ENCODE measurements at places on chromosomes 7 and 10.

DNA sequence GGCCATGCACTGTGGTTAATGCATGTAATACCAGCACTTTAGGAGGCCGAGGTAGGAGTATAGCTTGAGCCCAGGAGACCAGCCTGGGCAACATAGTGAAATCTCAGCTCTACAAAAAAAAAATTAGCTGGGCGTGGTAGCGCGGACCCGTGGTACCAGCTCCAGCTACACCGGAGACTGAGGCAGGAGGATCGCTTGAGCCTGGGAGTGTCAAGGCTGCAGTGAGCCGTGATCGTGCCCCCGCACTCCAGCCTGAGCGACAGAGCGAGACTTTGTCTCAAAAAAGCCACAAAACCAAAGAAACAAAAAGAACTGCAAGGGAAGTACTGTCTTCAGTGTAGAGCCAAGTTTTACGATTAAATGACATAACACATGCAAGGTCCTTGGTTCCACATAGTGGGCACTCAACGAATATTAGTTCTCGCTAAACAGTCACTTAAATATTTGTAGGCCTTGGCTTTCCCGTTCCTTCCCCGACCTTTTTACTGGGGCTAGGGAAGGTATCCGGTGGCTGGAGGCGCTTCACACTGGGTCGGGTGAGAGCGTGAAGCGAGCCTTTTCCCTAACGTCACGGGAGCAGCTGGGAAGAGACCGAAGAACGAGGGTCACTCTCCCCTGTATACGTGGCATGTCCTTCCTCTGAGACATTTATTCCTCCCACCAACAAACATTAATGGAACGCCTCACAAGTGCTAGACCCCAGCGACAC lies 993 bp upstream of the SND1 start:
- H3K27me3 ChIP-seq, result no peaks in the 10 kb centered on the region
- H3K4me1 ChIP-seq, result peaks cover 42% of the 10 kb centered on the region
- H3K36me3 ChIP-seq, result no peaks in the 10 kb centered on the region
- peak overlapping the region; percentile 90 for H3K27ac ChIP-seq
- no peak for DNase-seq

- no peaks in the 10 kb centered on the region for H3K4me1 ChIP-seq
- no peak overlapping the region for H3K4me3 ChIP-seq
These were observed 38.2 kb upstream of the CCSER2 start for GRCh38 chr10:84290235-84290634.

DNA sequence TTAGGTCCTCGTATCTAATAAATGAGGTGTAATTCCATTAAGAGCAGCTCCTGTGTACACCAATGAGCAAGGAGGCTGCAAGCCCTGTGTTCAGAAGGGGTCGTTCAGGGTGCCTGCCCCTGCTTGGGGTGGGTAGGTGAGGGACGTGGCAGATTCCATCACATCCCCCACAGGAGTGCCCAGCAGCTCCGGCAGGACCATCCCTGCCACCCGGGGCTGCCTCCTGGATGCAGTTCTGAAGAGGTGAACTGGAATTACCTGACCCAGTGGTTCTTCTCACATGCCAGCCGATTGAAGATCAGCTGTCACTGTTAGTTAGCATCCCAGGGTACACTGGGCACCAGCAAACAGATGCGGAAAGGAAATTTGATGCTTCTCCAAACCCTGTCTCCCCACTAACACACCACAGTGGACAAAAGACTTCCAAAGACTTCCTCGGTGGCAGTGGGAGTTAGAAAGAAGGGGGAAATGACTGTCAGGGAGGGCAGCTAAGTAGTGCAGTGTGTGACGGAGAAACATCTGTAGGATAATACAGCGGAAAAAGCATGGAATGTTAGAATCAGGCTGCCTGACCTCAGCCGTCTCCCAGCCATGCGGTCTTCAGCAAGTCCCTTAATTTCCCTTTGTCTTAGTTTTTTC lies 313.6 kb upstream of the ZMIZ1 start:
- no peak overlapping the region for H3K4me3 ChIP-seq
- peaks cover 33% of the 10 kb centered on the region for H3K4me1 ChIP-seq
- no peaks in the 10 kb centered on the region for H3K36me3 ChIP-seq
- H3K27ac ChIP-seq, result peak overlapping the region; percentile 81
- no peak for DNase-seq
- no peaks in the 10 kb centered on the region for H3K27me3 ChIP-seq

- H3K4me3 ChIP-seq, result no peak overlapping the region
- DNase-seq, result no peak
- no peaks in the 10 kb centered on the region for H3K27me3 ChIP-seq
- H3K4me1 ChIP-seq, result peaks cover 93% of the 10 kb centered on the region
These were observed 9.6 kb downstream of the CUL1 start for GRCh38 chr7:148708026-148708885.

DNA sequence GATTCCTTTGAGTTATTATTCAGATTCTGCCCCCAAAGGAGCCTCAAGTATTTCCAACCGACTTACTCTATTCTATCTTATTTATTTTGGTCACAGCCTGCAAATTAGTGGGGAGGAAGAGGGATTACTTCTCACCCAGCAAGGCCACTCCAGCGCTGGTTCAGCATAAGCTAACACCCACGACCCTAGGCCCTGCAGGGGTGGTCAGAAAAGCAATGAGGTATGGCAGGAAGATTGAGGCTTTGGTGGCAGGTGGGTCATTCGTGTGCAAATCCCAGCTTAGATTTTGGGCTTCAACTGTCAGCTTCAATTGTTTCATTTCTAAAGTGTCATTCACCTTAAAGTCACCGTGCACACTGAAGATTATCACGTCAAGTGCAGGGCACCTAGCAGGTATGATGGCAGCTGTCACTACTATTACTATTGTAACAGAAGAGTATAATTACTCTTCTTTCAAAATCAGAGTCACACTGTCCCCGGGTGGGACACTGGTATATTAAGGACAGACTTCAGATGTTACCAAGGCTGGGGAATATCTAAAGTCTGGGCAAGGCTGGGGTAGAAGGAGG lies 48.8 kb upstream of the OPTN start:
- no peaks in the 10 kb centered on the region for H3K36me3 ChIP-seq
- H3K4me1 ChIP-seq, result no peaks in the 10 kb centered on the region
- no peaks in the 10 kb centered on the region for H3K27me3 ChIP-seq
- H3K4me3 ChIP-seq, result no peak overlapping the region
- DNase-seq, result no peak

- no peaks in the 10 kb centered on the region for H3K36me3 ChIP-seq
- no peaks in the 10 kb centered on the region for H3K4me1 ChIP-seq
- no peak for DNase-seq
- no peak overlapping the region for H3K4me3 ChIP-seq
- no peaks in the 10 kb centered on the region for H3K27me3 ChIP-seq
- no peak overlapping the region for H3K27ac ChIP-seq
These were observed 780.2 kb downstream of the MAGI2 start for GRCh38 chr7:78673272-78673671.

DNA sequence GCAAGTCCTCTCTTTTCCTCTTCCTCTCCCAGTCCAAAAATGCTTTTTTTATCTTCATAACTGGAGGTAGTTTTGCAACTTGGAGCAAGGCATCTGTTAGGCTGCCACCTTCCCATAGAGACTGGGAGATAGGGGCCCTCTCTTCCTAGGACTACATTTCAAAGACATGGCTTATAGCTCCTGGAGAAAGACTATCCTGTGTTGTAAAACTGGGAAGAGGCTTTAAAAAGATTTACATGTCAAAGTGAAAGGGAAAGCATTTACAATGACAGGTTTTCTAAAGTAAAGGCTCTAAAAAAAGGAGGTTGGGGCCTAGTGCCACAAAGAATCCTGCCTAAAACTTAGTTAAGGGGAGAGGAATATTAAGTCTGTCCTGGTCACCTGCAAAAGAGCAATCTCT lies 82.2 kb upstream of the SEMA3E start:
- H3K27me3 ChIP-seq, result no peaks in the 10 kb centered on the region
- H3K4me3 ChIP-seq, result no peak overlapping the region
- no peaks in the 10 kb centered on the region for H3K4me1 ChIP-seq
- H3K36me3 ChIP-seq, result no peaks in the 10 kb centered on the region

DNA sequence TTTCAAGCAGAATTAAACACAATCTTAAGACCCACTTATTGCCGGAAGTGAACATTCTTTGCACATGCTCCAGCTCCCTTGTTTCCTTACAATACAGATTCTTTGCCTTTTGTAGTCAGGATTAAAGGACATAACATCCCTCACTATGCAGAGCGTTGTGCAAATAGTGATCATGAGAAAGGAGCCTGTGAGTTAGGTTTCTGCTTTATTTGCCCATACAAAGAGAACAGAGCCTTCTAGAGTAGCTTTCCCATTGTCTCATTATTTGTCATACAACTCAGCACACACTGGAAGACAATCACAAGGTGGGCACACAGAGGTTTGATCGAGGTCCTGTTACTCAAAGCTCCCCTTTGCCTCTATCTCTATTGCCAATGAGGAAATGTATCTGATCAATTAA lies 48.2 kb upstream of the WDR11 start:
- H3K27ac ChIP-seq, result no peak overlapping the region
- H3K27me3 ChIP-seq, result no peaks in the 10 kb centered on the region
- DNase-seq, result no peak
- H3K36me3 ChIP-seq, result no peaks in the 10 kb centered on the region
- H3K4me1 ChIP-seq, result no peaks in the 10 kb centered on the region

- H3K27me3 ChIP-seq, result no peaks in the 10 kb centered on the region
- no peak for DNase-seq
- no peak overlapping the region for H3K4me3 ChIP-seq
- no peaks in the 10 kb centered on the region for H3K4me1 ChIP-seq
These were observed 285.7 kb upstream of the PPP2R2D start for GRCh38 chr10:131615150-131615549.

GRCh38 chr7:1193593-1194424 lies 33.8 kb upstream of the ZFAND2A start:
- H3K27ac ChIP-seq, result no peak overlapping the region
- no peak for DNase-seq
- no peak overlapping the region for H3K4me3 ChIP-seq
- no peaks in the 10 kb centered on the region for H3K27me3 ChIP-seq
- H3K4me1 ChIP-seq, result peaks cover 7% of the 10 kb centered on the region

GRCh38 chr7:158384746-158385145 lies 202.9 kb downstream of the PTPRN2 start:
- no peak for DNase-seq
- no peaks in the 10 kb centered on the region for H3K4me1 ChIP-seq
- no peak overlapping the region for H3K27ac ChIP-seq
- no peak overlapping the region for H3K4me3 ChIP-seq
- no peaks in the 10 kb centered on the region for H3K36me3 ChIP-seq

GRCh38 chr7:106273009-106273668 lies 11.6 kb downstream of the NAMPT start:
- no peak overlapping the region for H3K4me3 ChIP-seq
- H3K27me3 ChIP-seq, result no peaks in the 10 kb centered on the region
- peaks cover 7% of the 10 kb centered on the region for H3K4me1 ChIP-seq
- no peak for DNase-seq
- H3K27ac ChIP-seq, result no peak overlapping the region

- no peak overlapping the region for H3K4me3 ChIP-seq
- peaks cover 13% of the 10 kb centered on the region for H3K4me1 ChIP-seq
- H3K27me3 ChIP-seq, result no peaks in the 10 kb centered on the region
- no peaks in the 10 kb centered on the region for H3K36me3 ChIP-seq
- no peak for DNase-seq
These were observed 58.5 kb downstream of the ELMO1 start for GRCh38 chr7:37390114-37390513.

DNA sequence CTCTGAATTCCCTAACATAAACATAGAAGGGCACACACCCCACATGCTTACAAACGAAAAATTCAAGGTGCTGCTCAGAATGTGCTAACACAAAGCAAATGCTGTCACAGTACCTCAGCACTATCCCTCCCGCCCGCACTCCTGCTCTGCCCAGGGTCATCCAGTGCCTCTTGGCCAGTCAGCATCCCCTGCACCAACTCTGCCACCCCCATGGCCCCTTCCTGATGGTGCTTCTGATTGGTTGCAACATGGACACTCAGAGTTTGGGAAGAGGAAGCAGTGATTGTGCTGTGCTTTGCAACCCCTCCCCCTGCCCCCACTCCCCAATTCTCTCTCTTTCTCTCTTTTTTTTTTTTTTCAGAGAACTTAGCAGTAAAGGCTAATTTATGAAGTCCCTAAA lies 13.8 kb upstream of the LEP start:
- no peak for DNase-seq
- H3K27ac ChIP-seq, result no peak overlapping the region
- no peaks in the 10 kb centered on the region for H3K27me3 ChIP-seq
- no peak overlapping the region for H3K4me3 ChIP-seq
- H3K36me3 ChIP-seq, result no peaks in the 10 kb centered on the region

- H3K27me3 ChIP-seq, result no peaks in the 10 kb centered on the region
- no peaks in the 10 kb centered on the region for H3K36me3 ChIP-seq
- peak overlapping the region; percentile 80 for H3K27ac ChIP-seq
These were observed 651 bp upstream of the SKAP2 start for GRCh38 chr7:26865094-26865388.

DNA sequence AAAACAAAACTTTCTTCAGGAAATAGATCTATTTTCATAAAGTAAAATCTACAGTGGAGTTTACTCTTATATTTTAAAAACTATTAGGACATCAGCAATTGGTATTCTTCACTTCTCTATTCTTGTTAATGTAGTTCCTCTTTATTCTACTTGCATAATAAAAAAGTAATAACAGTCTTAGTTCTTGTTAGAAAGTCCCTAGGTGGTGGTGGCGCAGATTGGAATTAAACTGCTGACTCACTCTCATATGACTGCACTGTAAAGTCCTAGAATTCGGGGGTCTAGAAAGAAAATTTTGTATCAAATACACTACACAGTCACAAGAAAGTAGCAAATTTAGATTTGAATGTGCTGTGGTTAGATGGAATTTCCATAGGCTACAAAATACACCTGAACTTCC lies 44.6 kb upstream of the TES start:
- DNase-seq, result no peak
- no peak overlapping the region for H3K4me3 ChIP-seq
- no peak overlapping the region for H3K27ac ChIP-seq
- no peaks in the 10 kb centered on the region for H3K4me1 ChIP-seq
- H3K36me3 ChIP-seq, result no peaks in the 10 kb centered on the region

DNA sequence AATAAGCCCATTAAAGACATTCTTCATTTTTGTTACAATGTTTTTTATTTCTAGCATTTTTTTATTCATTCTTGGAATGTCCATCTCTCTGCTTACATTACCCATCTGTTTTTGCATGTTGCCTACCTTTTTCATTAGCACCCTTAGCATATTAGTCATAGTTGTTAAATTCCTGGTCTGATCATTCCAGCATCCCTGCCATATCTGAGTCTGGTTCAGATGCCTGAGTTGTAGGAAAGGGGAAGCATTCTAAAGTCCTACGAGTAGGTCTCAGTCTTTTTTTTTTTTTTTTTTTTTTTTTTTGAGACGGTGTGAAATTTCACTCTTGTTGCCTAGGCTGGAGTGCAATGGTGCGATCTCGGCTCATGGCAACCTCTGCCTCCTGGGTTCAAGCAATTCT lies 19.7 kb upstream of the NRF1 start:
- no peaks in the 10 kb centered on the region for H3K27me3 ChIP-seq
- H3K4me1 ChIP-seq, result no peaks in the 10 kb centered on the region
- H3K36me3 ChIP-seq, result no peaks in the 10 kb centered on the region

DNA sequence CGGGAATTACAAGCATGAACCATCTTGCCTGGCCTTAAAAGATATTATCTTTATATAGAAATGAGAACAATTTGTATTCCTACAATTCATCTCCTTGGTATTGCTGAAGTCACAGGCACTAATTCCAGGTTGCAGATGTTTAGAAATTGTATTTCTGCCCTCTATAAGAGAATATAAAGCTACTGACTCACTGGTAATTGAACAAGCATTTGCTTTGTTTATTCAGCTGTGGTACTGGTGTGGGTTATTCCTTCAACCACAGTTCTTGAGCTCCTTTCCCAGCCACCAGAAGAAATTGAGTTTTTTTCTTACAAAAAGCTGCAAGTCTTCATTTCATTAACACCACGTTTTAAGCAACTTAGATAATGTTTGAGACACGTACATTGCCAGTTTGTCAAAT lies 29.0 kb upstream of the MPP7 start:
- peaks cover 17% of the 10 kb centered on the region for H3K4me1 ChIP-seq
- no peaks in the 10 kb centered on the region for H3K36me3 ChIP-seq
- H3K27me3 ChIP-seq, result no peaks in the 10 kb centered on the region
